RWPE1 (cell line): ENCODE measurements at places on chromosomes 2 and 18.

- peak; percentile 5 for DNase-seq
Measured at GRCh38 chr18:55997151-55997561, 409.2 kb upstream of the TCF4 start.

- DNase-seq, result no peak
Measured at GRCh38 chr2:190603374-190603773, 45.5 kb upstream of the NAB1 start.

GRCh38 chr2:62641410-62641843, 64.1 kb upstream of the EHBP1 start:
- no peak for DNase-seq

GRCh38 chr2:55871637-55872036, 51.9 kb downstream of the EFEMP1 start:
- DNase-seq, result no peak

DNA sequence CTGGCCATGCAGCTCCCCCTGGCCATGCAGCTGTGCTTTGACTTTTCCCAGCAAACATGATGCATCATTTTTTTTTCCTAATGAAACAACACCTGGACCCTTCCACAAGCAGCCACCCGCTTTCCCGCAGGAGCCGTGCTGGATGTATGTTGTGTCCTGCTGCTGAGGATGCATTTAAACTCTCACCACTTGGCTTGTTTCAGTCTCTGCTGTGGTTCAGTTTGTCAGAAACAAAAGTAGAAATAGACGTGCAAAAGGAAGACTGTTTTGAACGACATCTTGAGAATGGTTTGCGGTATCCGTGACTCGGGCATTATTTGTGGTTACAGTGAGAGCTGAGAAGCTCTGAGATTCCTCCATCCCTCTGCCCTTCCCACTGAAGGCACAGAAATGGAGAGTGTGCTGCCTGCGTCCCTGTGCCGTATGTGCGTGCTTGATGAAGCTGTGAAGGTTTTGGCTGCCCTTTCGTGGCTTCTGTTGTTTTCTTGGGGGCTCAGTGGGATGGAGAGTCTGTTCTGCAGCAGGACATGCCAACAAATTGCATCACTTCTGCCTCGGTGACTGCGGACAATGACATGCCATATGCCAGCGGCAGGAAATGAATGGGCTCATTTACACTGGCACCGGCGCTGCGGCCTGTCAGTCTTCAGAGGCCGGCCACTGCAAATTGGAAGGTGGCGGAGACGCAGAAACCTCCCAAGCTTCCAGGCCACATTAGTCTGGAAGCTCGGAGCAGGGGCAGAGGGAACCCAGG, 417.7 kb upstream of the SALL3 start:
- no peak for DNase-seq

GRCh38 chr18:38619129-38619528, 1053.5 kb upstream of the CELF4 start:
- DNase-seq, result no peak

DNA sequence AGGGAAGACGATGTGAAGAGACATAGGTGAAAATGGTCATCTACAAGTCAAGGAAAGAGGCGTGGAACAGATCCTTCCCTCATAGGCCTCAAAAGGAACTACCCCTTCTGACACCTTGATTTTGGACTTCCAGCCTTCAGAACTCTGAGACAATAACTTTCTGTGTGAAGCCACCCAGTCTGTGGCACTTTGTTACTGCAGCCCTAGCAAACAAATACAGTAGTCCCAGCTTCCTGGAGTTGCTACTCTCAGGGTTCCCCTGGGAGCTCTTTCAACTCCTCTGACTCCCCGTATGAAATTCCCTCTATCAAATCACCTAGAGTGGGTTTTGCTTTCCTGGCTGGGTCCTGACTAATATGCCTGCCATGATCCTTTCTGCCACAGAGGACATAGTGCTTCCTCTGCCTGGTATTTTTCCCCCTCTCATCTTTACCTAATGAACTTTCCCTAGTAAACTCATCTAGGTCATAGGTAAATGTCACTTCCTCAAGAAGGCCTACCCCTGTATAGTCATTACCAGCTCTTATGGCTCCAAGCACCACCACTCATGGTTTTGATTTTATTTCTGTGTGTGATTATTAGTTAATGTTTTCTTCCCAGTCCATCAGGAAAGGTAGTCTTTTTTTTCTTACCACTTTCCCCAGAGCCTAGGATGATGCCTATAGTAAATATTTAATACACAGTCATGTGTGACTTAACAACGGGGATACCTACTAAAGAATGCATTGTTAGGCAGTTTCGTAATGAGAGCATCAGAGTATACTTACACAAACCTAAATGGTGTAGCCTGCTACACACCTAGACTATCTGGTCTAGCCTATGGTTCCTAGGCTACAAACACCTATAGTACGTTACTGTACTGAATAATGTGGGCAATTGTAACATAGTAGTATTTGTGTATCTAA, 111.5 kb upstream of the LGALSL start:
- DNase-seq, result no peak

DNA sequence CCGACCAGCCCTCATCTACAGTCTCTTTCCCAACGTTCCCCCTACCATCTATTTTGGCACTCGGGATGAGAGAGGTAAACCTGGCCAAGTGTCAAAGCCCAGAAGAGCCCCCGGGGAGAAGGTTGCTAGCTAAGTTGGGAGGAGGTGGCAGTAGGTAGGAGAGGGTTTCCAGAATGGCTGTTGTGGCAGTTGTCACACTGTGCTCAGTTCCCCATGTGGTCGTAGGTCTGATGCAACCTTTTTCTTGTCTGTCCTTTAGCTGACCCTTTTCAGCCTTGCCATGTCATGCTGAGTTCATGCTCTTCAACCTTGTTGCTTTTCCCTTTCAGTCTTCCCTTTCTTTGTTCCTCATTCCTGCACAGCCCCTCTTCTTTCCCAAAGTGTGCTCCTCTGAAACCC, 34.5 kb downstream of the TTLL4 start:
- DNase-seq, result no peak

GRCh38 chr2:64165706-64166105, 21.5 kb upstream of the PELI1 start:
- DNase-seq, result no peak

DNA sequence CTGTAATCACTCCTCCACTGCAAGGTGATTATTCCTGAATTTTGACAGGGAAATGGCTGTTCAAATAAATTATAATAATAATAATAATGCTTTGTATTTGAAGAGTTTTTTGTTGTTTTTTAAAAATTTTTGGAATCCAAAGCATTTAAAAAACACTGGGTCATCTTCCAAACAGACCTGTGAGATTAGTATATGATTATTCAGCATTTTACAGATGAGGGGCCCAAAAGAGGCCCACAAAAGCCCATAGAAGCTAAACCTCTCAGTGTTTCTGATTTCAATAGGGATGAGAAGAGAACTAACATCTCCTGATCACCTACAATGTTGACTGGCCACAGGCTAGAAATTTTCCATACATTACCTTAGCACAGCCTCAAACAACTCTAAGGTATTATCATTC, 8.0 kb upstream of the POLR2D start:
- no peak for DNase-seq

- no peak for DNase-seq
Measured at GRCh38 chr2:103254611-103255010, 492.8 kb downstream of the TMEM182 start.

- DNase-seq, result no peak
Measured at GRCh38 chr18:67035026-67035425, 431.1 kb upstream of the CDH19 start.

- DNase-seq, result no peak
Measured at GRCh38 chr2:237501892-237502513, 15.0 kb downstream of the MLPH start.

GRCh38 chr2:98504381-98505109, 59.9 kb downstream of the INPP4A start:
- no peak for DNase-seq

- DNase-seq, result no peak
Measured at GRCh38 chr2:239543702-239544101, 142.9 kb upstream of the HDAC4 start.
